ENCODE measurements at places on chromosomes 1 and 21.

- DNase-seq = no peak
Observed at GRCh38 chr1:160189649-160190625, at the start of gene CASQ1. CASQ1 (plus strand) TSS chr1:160190575; CDS start chr1:160190752, 177 bp downstream.

DNA sequence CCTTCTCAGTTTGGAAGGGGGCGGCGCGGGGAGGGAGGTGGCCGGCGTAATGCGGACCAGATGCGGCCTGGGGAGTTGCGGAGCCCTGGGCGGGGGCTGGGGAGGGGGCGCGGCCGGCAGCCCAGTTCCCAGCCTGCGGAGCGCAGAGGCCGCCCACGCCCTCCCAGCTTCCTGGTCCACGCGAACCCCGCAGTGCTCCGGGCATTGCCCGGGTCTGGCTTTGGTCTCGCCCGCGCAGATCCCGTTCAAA lies 695 bp downstream of the DMBX1 start:
- no peak for DNase-seq

DNA sequence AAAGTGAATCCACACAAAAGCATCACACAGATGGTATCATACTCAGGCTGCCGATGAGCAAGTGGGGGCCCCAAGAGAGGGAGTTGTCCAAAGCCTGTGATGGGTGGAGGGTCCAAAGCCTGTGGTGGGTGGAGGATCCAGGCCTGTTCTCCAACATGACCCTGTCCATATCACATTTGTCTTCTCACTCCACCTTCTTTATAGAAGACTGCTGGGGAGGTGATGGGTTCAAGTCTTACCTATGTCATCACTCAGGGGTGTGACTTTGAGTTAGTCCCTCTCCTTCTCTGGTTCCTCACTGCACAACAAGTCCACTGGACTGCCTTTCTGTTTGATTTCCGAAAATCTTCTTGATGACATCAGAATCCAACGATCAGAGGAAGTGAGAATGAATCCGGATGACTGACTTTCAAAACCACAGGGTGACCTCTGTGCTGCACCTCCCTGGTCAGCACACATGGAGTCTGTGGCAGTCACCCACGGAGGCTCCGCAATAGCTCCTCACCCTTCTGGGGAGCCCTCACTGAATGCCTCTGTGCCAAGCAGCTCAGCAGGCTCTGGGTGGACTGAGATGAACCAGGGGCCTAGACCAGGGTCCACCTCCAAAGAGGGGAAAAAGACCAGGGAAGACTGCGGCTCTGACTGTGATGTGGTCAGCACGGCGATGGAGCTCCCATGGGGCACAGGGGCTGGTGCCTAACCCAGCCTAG lies 166.8 kb downstream of the HIVEP3 start:
- DNase-seq = no peak

GRCh38 chr1:240116831-240117769 lies 25.4 kb downstream of the FMN2 start:
- no peak for DNase-seq

DNA sequence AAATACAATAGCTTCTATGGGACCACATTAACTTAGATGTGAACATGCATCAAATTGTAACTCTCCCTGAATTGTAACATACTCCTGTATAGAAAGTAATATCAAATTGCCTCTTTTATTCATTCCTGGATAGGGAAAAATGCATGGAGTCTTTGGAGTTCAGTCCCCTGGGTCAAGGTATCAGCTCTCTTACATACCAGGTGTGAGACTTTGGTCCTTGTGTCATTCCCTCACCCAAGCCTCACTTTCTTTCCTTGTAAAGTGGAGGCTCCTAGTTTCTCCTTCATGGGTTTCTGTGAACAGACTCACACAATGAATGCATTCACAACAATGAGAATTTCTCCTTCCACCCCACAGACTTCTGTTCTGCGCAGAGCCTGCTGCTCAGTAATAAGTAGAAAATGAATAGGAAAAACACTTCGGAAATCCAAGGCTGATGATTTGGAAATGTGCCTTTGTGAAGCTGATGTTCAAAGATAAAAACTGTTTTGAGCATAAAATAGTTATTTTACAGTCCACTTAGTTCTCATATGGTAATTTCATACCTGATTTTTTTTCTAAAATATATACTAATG lies 185.3 kb downstream of the AK5 start:
- DNase-seq = no peak

DNA sequence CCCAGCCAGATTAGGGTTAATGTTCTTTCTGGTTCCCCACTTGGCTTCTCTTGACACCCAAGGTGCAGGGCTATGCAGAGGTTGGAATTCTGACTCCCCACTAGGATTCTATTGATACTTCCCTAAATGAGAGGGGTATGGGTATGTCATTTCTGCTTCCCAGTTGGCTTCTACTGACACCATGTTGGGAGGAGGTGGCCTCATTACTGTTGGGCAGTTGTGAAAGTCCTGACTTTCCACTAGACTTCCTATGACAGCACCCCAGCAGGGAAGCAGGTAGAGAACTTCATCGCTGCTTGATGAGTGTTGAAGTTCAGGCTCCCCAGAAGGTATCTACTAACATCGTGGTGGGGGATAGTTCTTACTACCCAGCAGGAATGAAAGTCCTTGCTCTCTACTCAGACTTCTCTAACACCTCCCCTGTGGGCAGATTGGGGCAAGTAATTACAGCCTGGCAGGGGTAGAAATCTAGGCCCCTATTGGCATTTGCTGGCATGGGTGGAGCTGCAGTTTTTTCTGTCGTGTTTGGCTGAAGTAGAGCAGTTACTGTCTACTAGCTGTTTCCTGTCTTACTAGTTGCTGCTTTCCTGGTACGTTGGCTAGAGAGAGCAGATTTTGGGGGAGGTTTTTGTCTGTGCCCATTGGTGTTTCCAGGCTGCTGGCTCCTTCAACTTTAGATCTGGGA lies 41.5 kb downstream of the ZYG11B start:
- DNase-seq = no peak

GRCh38 chr1:40303051-40303771 lies 13.9 kb downstream of the COL9A2 start:
- no peak for DNase-seq

DNA sequence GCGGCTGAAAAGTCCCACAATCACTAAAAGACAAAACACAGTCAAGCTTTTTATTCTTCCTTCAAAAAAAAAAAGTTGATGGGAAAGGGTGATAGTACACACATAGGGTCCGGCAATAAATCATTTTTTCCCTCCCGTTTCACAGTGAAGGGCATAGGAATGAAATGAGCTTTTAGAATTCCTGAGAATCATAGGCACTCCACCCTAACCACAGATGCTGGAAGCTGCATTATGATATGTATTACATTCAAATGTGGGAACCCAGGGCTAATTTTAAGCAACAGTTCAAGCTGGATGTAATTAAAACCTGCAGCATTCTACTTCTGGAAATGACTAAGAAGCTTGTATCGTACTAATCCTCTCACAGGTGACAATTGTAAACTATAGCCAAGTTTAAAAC lies 75.7 kb upstream of the KCNJ15 start:
- no peak for DNase-seq

- DNase-seq = no peak
Observed at GRCh38 chr1:152582647-152583046, 2.3 kb upstream of the LCE3D start.
